T-helper 2 cell (primary cell): ENCODE measurements at places on chromosomes 7 and 10.

DNA sequence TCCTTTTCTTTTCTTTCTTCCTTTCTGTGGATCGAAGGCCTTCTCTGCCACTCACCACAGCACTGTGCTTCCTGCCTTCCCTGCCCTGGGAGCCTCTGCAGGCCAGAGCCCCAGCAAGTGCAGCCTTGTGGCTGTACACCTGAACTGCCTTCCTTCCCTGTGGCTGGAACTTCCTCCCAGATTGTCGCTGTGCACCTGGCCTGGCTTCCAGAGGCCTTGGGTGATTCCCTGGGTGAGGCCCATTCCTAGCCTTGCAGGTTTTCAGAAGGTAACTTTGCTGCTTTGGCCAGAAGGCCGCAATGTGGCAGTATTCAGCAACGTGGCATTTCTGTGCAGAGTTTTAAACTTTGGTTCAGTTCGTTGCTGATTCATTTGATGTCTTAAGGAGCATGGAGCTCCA lies 50.1 kb upstream of the RASGEF1A start:
- no peak for DNase-seq

DNA sequence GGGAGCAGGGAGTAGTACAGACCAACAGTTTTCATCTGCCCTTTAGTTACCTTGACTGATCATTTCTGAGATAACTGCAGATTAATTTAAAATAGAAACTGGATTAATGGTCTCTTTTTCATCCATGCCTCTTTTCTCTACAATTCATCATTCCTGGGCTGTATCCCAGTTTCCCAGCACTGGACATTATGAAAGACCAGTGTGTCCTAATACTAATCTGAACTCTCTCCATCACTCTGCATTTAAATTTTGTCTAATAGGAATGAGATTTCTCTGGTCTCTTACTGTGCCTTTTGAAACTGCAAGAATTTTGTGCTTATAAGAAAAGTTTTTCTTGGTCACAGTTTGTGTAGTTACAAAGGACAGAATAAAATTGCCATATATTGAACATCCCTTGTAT lies 12.7 kb downstream of the PLEKHA8 start:
- no peak for DNase-seq

DNA sequence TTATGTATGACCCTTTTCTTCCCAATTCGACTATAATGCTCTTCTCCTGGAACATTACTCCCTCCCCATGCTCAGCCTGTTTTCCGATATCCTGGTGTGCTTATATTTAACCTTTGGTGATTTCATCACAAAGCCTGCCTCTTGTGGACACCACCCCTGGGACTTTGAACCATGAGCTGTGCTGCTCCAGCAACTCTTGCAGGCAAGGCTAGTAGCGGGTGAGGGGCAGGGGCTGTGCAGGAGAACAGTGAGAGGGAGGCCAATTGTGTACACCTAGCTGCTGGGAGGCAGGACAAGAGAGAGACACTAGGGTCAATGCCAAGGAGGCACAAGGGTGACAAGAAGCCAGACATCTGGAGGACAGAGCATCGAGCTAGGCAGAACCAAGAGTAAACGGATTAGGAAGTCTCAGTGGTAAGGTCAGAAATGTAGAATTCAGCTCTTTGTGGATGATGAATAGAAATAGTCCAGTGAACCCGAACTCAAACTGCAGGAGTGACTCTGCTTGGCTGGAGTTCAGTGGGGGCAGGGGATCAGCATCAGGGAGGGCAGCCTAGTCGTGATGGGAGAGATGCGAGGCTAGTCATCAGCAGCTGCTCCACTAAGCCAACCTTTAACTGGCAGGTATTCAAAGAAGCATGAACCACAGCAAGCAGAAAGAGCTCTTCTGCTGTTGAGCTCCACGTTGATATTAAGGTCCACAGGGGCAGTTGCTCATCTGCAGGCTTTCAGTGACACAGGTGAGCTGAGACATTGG lies 31.0 kb upstream of the MKI67 start:
- DNase-seq = no peak

- DNase-seq = no peak
Measured at GRCh38 chr10:21494191-21495001, 31.1 kb downstream of the SKIDA1 start.

DNA sequence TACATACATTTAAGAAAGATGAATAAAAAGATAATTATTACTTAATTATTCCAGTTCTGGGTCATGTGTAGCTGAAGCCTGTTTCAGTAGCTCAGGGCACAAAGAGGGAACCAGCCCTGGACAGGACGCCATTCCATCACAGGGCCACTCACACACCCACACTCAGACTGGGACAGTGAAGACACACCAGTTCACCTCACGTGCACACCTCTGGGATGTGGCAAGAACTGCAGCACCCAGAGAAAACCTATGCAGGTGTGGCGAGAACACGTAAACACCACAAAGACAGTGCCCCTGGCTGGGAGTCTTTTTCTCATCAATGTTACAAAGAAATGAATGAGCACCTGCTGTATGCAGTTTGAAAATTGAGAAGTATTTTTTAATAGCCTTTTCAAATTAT lies 1.6 kb upstream of the IDI1 start:
- DNase-seq = peak; percentile 78

DNA sequence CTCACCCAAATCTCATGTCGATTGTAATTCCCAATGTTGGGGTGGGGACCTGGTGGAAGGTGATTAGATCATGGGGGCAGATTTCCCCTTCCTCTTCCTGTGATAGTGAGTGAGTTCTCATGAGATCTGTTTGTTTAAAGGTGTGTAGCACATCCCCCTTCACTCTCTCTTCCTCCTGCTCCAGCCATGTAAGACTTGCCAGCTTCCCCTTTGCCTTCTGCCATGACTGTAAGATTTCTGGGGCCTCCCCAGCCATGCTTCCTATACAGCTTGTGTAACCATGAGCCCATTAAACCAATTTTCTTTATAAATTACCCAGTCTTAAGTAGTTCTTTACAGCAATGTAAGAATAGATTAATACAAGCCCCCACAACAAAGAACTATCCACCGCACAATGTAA lies 109.9 kb upstream of the JAZF1 start:
- DNase-seq = no peak

GRCh38 chr10:31101123-31101522 lies 69.5 kb upstream of the ZNF438 start:
- peak; percentile 89 for DNase-seq

DNA sequence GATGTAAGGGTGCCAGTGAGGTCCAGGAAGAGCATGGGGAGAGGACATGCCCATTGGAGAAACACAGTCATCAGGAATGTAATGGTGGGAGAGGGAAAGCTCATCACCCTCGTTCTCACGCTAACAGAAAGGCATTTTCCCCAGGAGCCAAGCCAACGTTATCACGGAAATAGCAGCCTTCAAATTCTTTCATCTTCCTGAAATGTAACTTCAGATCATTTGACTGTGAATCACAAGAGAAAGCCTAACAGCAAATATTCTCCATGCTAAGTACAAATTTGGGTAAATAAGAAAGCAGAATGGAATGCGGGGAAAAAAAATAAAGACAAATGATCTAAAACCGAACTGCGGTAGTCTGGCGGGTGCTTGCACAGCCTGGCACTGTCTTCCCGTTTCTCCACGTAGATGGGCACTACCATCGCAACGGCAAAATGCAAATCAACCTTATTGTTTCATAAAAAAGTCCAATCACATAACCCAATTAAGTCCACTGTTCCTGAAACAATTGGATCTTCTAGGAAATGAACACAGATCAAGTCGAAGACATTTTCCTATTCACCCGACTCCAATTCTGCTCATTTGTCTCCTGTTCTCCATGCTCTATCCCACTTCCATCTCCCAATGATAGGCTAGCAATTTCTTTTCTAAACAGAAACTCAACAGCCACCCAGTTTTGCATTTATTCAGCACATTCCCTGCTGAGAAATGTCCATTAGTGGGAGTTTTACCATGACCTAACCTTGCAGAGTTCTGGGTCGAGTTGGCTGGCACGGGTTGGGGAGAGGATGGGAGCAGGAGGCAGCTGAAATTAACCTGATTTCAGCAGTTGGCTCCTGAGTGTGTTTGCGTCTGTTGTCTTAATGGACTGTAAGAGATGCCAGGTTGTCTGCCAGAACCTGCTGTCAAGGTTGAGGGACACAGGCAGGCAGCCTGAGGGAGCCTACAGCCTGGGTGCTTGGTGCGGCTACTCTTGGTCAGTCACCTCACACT lies 74.6 kb upstream of the FRMD4A start:
- no peak for DNase-seq

- DNase-seq = no peak
Measured at GRCh38 chr7:122219253-122219865, 75.3 kb upstream of the AASS start.

DNA sequence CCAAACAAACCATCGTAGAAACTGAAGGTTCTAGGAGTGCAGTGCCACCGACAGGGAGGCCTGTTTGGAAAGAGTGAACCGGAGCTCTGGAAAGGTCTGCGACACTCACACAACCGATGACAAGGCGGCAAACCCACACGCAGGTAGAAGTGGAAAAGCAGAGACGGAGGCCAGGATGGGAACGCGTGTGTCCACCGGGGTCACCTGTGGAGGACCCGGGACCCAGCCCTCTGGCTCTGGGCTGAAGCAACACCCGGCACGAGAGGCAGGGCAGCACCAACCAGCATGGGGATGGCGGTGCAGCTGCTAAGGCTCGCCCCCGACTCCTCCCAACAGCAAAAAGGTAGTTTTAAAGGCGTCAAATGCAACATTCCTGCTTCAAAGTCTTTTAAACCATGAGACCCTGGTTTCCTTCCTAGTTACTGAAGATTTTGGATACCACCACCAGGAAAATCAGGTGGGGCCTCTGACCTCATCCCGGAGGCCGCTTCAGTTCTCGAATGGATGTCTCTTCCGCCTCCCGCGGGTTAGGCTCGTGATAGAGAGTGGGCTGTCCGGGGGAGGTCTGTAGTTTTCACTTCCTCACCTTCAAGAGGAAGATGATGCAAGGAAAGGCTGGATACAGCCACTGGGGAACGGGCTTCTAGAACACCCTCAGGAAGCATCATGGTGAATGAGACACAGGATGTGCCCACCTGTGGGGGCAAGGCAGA lies 115.5 kb downstream of the SMURF1 start:
- no peak for DNase-seq

- no peak for DNase-seq
Measured at GRCh38 chr10:127424594-127425264, 124.4 kb upstream of the NPS start.

DNA sequence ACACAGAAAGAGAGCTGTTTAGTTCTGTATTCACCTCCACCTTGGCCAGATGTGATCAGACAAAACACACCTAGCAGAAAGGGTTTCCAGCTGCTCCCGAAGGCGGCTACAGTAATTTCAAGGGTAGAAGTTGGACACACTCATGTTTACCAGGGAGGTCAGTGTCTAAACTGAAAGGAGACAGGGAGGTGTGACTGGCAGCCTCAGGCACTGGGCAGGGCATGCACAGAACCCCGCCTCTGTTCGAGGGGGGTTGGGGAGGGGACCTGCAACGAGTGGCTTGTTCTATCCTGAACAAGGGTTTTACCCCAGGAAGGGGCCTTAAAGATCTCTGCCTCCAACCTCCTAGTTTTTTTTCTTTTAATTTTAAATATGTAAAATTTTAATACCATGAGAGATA lies 49.6 kb downstream of the BPGM start:
- DNase-seq = no peak

- no peak for DNase-seq
Measured at GRCh38 chr10:8790390-8790789, 735.9 kb downstream of the GATA3 start.

- DNase-seq = no peak
Measured at GRCh38 chr10:101151395-101151794, 20.3 kb downstream of the TLX1 start.

GRCh38 chr7:116702046-116702785 lies 30.2 kb downstream of the MET start:
- no peak for DNase-seq

GRCh38 chr10:81872206-81872862 lies 2.7 kb upstream of the NRG3 start:
- no peak for DNase-seq

GRCh38 chr10:28661035-28661434 lies 16.3 kb upstream of the BAMBI start:
- no peak for DNase-seq

GRCh38 chr10:94111367-94111766 lies 117.6 kb downstream of the PLCE1 start:
- DNase-seq = no peak

GRCh38 chr7:84191842-84192241 lies 2.7 kb downstream of the SEMA3A start:
- no peak for DNase-seq

- no peak for DNase-seq
Measured at GRCh38 chr7:7641129-7641663, 644 bp downstream of the UMAD1 start.

DNA sequence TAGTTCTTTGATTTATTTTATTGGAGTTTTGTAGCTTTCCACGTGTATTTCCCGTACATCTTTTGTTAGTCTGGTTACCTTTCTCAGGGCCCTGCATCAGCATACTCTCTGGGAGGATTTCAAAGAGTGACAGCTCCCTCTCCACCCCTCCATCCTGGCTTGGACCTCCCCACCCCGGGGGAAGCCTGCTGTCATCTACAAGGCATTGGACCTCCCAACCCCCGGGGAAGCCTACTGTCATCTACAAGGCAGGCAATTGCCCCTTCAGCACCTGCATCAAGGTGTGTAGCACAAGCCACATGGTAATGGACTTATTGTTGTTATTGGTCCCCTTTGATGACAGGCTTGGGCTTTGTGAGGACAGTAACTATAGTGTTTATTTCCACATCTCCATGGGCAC lies 390.1 kb downstream of the TCERG1L start:
- no peak for DNase-seq

DNA sequence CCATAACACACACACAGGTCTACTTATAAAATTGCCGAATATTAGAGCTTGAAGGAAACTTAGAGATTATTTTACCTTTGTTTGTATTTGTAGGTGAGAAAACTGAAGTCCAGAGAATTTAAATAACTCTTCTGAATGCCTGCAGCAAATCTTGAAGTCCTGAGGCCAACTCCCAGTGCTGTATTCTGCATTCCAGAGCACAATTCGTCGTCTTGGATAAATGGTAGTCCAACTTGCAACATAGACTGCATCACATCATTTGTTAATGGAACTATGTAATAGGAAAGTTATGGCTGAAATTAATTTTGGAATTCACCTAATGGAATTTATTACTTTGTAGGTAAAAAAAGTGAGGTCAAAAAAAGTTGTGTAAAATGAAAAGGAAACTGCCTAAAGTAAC lies 37.3 kb upstream of the SEMA3D start:
- no peak for DNase-seq

GRCh38 chr7:43314379-43315158 lies 202.1 kb downstream of the HECW1 start:
- peak; percentile 79 for DNase-seq

- DNase-seq = no peak
Measured at GRCh38 chr7:46244757-46245156, 323.7 kb upstream of the IGFBP3 start.
